ENCODE measurements at places on chromosomes 5 and 9. TPM values are rescaled to one million over a fixed set of nuclear protein-coding genes. Genes with fewer than 3 reads are reported as not detected.
A peak's percentile ranks its signal among the peaks of the same experiment; 100 is the strongest.

FST gene
- 1.9 TPM for total RNA-seq

OTP gene
- not detected for total RNA-seq

BTNL9 gene
- 25.2 TPM for total RNA-seq

PRR16 gene
- 18.1 TPM for total RNA-seq

- no peak for DNase-seq
Measured at GRCh38 chr9:25017779-25018178, 472.1 kb upstream of the IZUMO3 start.

- DNase-seq, result no peak
Measured at GRCh38 chr5:35129921-35130485, 82.3 kb upstream of the AGXT2 start.

DNA sequence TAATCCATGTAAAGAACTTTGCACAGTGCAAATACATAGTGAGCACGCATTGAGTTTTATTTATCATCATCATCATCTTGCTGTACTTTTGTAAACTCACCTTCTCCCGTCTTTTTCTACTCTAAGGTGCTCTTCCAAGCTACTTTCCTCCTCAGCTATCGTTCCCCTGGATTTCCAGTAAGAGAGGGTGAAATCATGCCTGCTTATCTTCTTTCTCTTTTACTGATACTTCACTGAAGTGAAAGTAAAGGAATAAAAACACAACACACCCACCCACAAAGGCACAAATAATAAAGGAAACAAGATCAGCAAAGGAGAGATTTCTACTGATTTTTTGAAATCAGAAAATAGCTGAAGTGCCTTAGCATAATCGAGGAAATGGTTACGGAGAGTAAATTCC is 509.9 kb downstream of the RAB3C start:
- DNase-seq, result no peak

DNA sequence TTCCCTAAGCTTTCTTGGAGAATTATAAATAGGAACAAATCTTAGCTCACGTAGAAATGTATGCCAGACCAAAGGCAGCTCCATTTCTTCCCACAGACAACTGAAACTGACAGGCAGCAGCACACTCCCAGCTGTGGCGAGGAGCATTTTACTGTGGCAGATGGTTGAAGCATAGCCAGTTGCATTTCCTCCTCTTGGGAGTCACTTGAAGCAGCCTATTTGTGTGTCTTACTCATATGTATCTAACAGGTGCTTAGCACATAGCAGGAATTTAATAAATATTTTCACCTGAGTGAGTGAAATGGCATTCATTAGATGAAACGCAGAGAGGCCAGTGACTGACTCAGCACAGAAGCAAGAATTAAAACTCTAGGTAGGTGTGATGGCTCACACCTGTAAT is 12.3 kb upstream of the MTMR12 start:
- DNase-seq, result no peak

GRCh38 chr5:72082048-72082447 is 25.2 kb upstream of the MAP1B start:
- DNase-seq, result no peak

GRCh38 chr9:88831713-88832407 is 159.4 kb upstream of the S1PR3 start:
- DNase-seq, result no peak

- no peak for DNase-seq
Measured at GRCh38 chr5:5158472-5158895, 18.4 kb downstream of the ADAMTS16 start.

GRCh38 chr5:553874-554273 is 29.6 kb upstream of the SLC9A3 start:
- DNase-seq, result no peak

DNA sequence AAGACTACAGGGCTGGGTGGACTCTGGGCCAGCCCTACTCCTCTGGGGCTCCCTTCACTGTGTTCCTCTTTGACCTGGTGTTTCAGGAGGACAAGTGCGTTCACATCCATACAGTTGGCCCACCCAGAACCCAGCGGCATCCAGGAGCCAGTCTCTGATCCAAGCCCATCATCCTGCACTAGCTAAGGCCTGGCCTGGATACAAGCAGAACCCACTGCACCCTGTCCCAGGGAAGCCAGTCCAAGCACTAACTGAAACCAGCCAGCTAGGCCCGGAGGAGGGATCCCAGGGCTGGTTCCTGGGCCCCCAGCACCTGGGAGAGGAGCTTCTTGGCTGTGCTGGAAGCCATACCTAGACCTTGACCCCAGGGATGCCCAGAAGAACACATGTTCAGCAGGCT is 4.1 kb upstream of the GBGT1 start:
- no peak for DNase-seq

- no peak for DNase-seq
Measured at GRCh38 chr9:112176524-112176923, 1.4 kb upstream of the SUSD1 start.

DNA sequence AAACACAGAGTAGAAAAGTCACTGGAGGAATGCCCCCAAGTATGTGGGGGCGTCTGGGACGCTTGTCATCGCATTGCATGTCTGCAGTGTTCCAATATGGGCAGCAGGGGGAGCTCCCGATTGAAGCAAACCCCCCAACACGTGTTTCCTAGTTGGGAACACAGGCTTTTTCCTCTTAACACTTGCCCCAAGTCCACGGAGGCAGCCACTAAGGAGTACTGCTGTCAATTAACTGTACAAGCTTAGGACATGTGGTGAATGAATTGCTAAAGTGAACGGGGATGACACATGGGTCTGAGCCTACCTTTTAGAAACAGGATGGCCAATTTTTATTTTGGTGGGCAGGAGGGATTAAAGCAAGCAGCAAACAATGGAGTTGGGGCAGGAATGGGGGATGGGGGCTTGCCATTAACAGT is 2.2 kb downstream of the GABRB2 start:
- DNase-seq, result no peak

DNA sequence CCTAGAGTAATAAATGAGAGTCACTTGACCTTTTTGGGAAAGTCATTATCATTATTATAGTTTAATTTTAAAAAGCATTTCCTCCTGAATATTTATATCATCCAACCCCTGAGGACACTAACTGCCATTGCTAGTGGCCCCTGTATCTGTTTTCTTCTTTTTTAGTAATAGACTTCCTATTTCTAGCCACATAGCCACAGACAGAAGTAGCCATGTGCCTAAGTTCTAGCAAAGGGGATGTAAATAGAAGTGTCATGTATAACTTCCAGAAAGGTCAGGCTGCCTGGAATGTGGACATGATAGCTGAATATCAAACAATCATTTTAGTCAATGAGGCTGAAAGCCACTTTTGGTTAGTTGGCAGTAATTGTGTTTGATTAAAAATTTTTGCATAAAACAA is 37.5 kb upstream of the IQGAP2 start:
- no peak for DNase-seq

DNA sequence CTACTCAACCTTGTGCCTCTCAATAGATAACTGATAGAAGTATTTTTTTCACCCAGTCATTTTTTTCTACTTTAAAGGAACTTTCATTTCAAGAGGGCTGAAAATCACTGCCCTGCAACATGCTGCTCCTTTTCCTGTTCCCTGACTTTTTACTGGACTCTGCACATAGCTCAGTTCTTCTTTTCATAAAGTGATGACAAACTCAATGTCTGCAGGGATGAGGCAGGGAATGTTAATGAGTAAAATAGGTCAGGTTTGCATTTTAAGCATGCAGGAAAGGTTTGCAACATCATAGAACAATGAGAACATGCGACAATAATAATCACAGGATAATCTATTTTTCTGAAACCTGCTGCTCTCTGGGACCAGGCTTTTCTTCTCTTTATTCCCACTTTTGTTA is 172.2 kb upstream of the SGCD start:
- DNase-seq, result no peak

- no peak for DNase-seq
Measured at GRCh38 chr5:132431632-132432031, 58.9 kb downstream of the IRF1 start.

- no peak for DNase-seq
Measured at GRCh38 chr5:74471875-74472274, 168.7 kb downstream of the ENC1 start.

DNA sequence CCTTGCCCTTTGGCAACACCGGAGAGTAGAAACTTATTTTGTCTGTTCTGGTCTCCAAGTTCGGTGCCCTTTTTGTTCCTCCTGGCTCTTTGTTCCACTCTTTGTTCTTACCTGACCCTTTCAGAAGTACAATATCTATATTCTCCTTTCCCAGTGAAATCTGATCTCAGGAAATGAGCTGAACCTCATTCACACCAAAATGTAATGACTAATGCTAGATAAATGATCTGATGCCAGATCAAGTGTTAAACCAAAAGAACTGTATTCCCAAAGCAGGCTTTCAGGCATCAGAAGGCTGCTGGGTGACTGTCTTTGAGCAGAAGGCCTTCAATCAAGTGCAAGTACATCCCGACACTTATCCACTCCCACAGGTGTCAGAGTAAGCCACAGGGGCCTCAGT is 156.4 kb downstream of the SPOCK1 start:
- DNase-seq, result peak; percentile 46

DNA sequence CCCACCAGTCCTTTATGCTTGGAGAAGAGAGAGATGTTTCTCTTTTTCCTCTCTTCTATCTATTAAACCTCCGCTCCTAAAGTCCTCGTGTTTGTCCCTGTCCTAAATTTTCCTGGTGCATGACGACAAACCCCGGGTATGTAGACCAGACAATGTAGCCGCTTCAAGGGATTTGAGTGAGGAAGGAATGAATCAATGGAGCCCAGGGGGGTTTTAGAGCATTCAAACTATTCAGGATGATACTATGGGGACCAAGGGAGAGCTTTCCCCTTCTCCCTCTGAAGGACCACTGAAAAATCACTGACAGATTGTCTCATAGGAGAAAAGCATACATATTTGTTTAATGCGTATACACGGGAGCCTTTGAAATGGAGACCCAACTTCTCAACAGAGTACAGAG is 18.4 kb downstream of the CEL start:
- DNase-seq, result no peak

DNA sequence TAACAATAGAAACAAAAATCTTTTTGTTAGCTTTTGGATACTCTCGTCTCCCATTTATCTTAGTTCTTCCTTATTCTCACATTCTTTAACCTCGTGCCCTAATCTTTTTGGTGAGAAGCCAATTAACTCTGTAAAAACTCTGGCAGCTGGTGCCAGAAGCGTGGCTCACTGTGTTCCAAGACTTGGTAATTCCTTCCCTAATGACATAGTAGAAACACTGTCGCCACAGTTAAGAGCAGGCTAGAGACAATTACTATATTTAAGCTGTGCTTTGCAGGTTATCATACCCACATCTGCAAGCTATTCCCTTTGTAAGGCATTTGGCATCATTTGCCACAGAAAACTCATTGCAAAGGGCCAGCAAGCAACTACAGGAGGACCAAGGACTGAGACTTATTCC is 160.9 kb upstream of the PIK3R1 start:
- no peak for DNase-seq

DNA sequence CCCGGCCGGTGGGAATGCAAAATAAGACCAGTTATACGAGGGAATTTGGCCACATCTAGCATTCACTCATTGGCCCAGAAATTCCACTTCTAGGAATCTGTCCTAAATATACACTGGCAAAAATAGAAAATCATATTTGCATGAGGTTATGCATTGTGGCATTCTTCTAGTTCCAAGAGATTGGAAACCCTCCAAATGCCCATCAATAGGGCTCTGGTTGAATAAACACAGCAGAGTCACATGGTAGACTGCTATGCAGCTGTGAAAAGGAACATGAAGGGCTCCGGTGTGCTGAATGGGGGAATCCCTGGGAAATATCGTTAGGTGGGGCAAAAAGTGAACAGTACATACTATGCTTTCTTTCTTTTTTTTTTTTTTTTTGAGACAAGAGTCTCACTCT is 36.8 kb downstream of the PTGES start:
- DNase-seq, result no peak

- no peak for DNase-seq
Measured at GRCh38 chr9:125805057-125805456, 57.9 kb downstream of the PBX3 start.
